ENCODE measurements at places on chromosomes 5 and 9.
A peak's percentile ranks its signal among the peaks of the same experiment; 100 is the strongest.

DNA sequence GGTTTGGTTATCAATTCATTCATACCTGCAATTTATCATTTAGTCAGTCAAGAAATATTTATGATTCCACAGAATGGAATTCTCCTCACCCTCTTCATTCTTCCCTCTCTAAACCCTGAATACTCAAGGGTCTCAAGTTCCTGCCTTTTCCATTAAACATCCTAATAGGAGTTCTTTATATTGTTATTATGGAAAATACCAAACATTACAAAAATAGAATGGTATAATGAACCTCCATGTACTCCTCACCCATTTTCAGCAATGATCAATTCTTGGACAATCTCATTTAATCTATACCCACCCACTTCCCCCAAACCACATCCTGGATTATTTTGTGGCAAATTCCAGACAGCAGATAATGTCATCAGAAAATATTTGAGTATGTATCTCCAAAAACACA, 74.5 kb downstream of the ADAMTS12 start:
- DNase-seq, result no peak

- no peak for DNase-seq
These were observed 91.6 kb upstream of the NR3C1 start for GRCh38 chr5:143495110-143495509.

GRCh38 chr9:113154946-113155345, 4.1 kb downstream of the SLC31A2 start:
- DNase-seq, result peak; percentile 48

GRCh38 chr5:143871672-143872071, 59.7 kb downstream of the HMHB1 start:
- DNase-seq, result no peak

- DNase-seq, result no peak
These were observed 56.9 kb upstream of the ASS1 start for GRCh38 chr9:130387905-130388304.

GRCh38 chr9:111178331-111179055, 140.2 kb upstream of the LPAR1 start:
- DNase-seq, result no peak

GRCh38 chr5:159864885-159865691, 51.2 kb upstream of the ADRA1B start:
- no peak for DNase-seq

DNA sequence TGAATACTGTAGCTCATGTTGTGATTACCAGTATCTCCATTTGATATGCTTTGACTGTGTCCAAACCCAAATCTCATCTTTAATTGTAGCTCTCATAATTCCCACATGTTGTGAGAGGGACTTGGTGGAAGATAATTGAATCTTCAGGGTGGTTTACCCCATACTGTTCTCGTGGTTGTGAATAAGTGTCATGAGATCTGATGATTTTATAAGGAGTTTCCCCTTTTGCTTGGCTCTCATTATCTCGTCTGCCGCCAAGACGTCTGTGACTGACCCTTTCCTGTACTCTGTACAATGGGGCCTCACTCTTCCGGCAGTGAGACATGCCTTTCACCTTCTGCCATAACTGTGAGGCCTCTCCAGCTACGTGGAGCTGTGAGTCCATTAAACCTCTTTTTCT, 59.3 kb downstream of the TRIO start:
- no peak for DNase-seq

GRCh38 chr5:80885396-80886000, 74.7 kb upstream of the RASGRF2 start:
- DNase-seq, result no peak

DNA sequence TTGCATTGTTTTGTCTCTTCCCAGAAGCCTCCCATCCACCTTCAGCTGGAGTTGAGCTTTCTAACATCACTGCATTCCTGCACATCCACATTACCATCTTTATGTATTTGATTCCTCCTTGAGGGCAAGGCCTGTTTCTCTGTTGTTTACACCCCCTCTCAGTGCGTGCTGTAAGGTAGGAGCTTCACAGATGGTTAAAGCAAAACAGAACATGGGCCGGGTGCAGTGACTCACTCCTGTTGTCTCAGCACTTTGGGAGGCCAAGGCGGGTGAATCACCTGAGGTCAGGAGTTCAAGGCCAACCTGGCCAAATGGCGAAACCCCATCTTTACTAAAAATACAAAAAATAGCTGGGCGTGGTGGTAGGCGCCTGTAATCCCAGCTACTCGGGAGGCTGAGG, 110.9 kb downstream of the KCNIP1 start:
- DNase-seq, result no peak

GRCh38 chr9:20597862-20598261, 24.4 kb downstream of the MLLT3 start:
- no peak for DNase-seq

- DNase-seq, result no peak
These were observed 432.9 kb downstream of the TLE4 start for GRCh38 chr9:80004714-80005113.

DNA sequence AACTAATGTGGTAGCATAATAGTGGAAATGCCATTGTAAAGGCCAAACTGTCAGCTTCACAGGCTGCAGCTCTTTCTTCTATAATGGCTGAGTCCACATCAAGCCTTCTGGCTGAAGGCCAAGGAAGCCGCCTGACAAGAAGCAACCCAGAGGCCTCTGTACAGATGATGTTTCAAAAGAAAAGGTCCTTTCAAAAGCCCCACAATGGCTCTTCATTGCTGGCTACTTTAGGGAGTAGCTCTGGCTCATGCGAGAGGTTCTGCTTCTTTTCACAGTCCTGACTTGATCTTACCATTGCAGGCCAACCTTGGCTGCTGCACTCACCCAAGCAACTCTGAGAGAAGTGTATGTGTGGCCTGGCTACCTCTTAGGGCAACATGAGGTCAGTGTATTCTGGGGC, 54.5 kb upstream of the EQTN start:
- no peak for DNase-seq

DNA sequence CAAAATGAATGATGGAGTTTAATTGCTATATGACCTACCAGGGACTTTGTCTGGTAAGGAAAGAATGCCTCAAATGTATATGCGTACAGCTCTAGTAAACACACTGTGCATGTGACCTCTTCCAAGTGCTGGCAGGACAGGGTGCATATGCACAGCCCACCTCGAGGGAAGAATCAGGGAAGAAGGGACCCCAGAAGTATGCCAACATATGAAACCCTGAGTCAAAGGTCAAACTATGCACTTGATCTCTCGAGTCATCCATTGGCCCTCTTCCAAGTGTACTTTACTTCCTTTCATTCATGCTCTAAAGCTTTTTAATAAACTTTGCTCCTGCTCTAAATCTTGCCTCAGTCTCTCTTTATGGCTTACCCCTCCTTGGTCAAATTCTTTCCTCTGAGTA, 804.6 kb upstream of the COX7C start:
- no peak for DNase-seq

DNA sequence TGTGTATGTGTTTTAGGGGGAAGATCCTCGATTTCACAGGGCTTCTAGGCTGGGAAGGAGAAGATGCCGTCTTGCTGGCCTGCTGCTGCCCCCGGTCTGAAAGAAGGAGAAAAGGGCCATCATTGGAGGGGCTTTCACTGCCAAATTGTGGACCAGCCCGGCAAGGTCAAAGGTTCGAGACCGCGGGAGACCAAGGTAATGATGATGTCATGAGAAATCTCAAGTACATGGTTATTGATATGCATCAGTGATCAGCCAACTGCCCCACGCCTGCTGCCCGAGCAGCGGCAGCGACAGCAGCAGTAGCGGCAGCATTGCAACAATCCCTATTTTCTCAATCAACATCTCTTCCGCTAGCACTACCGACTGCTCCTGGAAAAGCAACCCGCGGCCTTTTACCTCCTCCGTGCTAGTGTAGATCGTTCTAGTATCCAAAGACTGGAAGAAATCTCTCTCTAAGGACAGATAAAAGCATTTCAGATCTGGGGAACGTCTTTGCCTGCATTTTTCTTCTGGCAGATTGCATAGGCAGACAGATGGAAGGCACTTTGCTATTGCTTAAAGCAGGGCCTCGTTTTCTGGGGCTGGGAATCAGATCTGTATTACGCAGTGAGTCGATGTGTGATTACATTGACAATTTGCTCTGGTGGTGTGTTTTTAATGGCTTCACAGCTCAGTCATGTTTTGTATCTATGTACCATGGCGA, 215.3 kb downstream of the MEF2C start:
- no peak for DNase-seq

DNA sequence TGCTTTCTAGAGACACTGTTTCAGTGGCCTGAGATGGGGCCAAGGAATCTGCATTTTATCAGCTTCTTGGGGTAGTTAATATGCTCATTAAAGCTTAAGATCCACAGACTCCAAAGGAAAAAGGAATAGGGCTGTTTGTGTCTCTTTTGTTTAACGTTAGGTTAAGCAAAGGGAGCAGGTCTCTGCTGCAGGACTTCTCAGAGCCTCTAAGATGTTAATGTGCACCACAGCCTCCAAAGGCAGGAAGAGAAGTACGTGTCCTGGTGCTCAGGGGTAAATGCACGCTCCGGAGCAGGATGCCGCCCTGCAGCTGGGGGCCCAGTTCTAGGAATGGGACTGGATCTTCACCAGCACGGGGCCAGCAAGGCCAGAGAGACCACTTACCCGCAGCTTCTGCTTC, 19.6 kb downstream of the SPARC start:
- no peak for DNase-seq

GRCh38 chr5:56479696-56480077, 246.6 kb upstream of the ANKRD55 start:
- no peak for DNase-seq

- DNase-seq, result no peak
These were observed 1.2 kb downstream of the DUSP1 start for GRCh38 chr5:172769616-172770373.

- no peak for DNase-seq
These were observed 127.8 kb downstream of the SAXO1 start for GRCh38 chr9:18905028-18905882.

DNA sequence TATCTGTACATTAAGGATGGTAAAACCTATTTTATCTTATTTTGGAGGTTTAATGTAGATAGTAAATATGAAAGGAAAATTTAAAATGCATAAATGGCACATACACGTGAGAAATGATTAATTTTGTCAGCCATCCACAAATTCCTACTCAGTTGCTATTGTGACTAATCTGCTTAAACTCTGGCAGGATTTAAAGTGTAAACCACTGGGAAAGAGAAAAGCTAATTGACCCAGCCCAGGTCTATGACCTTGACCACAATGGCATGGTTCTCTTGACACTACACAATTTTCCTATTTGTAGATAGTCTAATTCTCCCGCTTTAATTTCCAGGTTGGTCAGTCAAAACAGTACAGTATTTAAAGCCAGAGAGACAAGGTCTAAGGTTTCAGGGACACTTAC, 459.0 kb upstream of the KLF4 start:
- no peak for DNase-seq

DNA sequence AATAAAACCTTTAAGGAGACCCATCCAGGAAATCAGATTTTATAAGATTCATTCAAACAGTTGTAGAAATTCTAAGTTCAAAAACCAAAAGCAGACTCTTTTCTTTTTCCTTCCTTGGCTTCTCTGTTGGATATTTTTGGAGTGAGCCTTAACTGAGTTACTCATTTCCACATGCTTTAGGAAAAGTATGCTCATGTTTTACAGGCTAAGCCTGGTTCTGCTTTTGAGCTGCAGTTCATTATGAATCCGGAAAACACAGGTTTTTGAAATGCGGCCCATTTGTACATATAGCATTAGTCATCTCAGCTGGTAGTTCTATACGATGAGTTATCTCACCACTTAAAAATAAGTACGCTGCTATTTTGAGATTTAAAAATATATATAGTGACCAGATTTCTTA, 156.6 kb upstream of the DMRT1 start:
- no peak for DNase-seq

DNA sequence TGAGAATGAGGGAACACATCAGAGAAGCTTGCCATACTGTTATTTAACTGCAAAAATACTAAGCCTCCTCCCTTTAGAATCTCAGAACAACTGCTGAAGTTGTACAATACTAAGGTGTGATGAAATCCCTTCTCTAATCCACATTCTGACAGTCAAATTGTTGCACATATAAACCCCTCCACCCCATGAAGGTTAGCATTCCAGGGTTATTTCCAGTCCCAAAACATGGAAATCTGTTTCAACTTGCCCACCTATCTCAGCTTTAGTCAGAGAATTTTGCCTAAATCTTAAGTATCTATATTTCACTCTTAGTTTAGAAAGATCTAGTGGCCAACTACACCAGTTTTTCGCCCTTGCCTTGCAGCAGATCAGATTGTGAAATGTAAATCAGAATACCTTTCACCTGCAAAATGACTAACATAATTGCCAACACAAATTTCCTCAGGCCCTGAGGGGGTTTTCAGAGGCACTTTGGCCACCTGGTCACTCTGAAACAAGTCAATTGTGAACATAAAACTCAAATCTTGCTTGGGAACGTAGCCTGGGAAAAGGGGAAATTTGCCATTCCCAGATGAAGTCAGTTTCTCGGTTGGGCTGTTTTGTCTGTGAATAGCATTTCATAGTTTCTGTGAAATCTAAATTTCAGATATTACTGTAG, 93.9 kb downstream of the EFNA5 start:
- DNase-seq, result no peak

DNA sequence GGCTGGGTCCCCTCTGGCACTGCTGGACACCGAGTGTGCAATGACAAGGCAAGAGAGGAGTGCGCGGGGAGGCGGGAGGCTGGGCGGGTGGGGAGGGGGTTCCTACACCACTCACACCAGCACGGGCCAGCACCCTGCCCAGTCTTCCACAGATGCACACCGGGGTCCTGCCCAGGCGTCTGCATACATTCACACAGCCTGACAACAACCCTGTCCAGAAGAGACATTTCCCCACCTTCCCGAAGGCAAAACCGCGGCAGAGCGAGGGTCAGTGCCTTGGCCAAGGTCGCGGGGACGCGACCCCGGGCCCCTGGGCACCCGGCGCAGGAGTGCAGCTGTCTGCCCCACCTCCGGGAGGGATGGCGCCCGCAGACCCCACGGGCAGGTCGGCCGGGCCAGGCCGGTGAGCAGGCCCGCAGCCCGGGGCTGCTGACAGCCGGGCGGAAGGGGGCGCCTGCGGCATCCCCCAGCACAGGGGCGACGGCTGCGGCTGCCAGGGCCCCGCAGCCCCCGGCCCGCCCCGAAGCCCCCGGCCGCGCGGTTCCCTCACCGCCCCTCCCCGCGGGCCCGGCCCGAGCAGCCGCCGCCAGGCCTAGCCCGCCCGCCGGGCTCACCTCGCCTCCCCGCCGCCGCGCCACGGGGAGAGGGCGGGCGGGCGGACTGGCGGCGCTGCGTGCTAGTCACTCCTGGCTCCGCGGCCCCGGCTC, 496 bp downstream of the MAPK9 start:
- DNase-seq, result peak; percentile 63
